Posterior vena cava (tissue), 2 donors: ENCODE measurements at places on chromosomes 6 and 20. TPM values are rescaled to one million over a fixed set of nuclear protein-coding genes. Genes with fewer than 3 reads are reported as not detected.

- DNase-seq, result no peak
Measured at GRCh38 chr6:133326584-133326983, 85.4 kb downstream of the EYA4 start.

GRCh38 chr6:156713548-156713947 lies 63.6 kb upstream of the ARID1B start:
- DNase-seq, result no peak

GRCh38 chr20:37948956-37949355 lies 46.0 kb downstream of the VSTM2L start:
- DNase-seq, result no peak

GRCh38 chr6:107769053-107769658 lies 55.0 kb downstream of the SCML4 start:
- no peak for DNase-seq

DNA sequence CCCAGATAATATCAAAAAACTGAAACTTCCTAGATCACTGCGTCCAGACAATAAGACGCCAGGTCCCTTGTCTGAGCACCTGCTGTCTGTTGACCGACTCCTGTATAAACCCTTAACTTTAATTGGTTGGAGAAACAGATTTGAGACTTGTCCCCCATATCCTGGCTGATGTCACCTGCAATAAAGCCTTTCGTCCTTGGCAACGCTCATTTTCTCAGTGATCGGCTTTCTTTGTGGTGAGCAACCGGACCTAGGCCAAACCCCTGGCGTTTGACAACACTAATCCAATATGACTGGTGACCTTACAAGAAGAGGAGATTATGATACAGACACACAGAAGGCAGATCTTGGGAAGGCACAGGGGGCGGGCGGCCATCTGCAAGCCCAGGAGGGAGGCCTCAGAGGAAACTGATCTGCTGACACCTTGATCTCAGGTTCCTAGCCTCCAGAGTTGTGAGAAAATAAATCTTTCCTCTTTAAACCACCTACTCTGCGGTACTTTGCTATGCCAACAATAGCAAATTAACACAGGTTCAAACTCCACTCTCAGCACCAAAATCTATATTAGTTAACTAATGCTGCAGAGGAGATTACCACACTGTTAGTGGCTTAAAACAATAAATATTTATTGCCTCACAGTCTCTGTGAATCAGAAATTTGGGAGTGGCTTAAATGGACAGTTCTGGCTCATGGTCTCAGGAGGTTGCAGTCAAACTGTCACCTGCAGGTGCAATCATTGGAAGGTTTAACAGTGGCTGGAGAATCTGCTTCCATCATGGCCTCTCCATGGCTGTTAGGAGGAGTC lies 178.7 kb downstream of the OTOR start:
- DNase-seq, result no peak

Gene BCAS1
- 1.8 TPM for total RNA-seq

Gene BPIFA1
- not detected for total RNA-seq

Gene SNAP91
- total RNA-seq, result 0.97 TPM
